ENCODE measurements at places on chromosomes 7 and 10. TPM values are rescaled to one million over a fixed set of nuclear protein-coding genes. Genes with fewer than 3 reads are reported as not detected.

Gene SUV39H2
- total RNA-seq, result 6.9 TPM

Gene OR9A2
- not detected for total RNA-seq

Gene TMEM213
- total RNA-seq, result not detected

Gene FGF8
- total RNA-seq, result not detected

Gene PAX4
- not detected for total RNA-seq

Gene CTTNBP2
- total RNA-seq, result 2.9 TPM

Gene FAM25G
- total RNA-seq, result not detected

DNA sequence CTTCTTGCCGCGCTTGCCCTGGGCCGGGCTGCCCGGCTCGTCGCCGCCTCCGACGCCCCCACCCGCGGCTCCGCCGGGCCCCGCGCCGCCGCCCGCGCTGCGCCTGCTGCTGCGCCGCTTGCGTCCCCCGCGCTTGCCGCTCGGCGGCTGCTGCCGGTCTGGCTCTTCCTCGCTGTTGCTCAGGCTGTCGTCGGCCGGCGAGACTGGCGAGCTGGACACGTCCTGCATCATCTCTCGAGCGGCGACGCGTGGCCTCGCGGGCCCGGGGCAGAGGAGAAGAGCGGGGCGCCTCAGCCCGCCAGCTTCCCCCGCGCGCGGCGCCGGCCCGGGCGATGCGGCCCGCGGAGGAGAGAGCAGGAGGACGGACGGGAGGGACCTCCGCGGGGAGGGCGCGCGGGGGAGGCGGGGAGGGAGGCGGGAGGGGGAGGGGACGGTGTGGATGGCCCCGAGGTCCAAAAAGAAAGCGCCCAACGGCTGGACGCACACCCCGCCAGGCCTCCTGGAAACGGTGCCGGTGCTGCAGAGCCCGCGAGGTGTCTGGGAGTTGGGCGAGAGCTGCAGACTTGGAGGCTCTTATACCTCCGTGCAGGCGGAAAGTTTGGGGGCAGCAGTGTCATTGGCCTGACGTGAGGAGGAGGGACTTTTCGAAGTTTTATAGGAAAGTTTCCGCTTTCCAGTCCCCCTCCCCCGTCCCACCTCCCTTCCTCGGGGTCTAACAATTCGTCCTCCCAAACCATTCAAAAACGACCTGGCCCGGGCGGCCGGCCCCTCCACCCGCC, at the start of gene TWIST1:
TSS of gene TWIST1 (minus strand) at position 546 of the 779 bp plus-strand sequence. CDS start at position 231, 315 bp downstream.
- peak; percentile 97 for DNase-seq

DNA sequence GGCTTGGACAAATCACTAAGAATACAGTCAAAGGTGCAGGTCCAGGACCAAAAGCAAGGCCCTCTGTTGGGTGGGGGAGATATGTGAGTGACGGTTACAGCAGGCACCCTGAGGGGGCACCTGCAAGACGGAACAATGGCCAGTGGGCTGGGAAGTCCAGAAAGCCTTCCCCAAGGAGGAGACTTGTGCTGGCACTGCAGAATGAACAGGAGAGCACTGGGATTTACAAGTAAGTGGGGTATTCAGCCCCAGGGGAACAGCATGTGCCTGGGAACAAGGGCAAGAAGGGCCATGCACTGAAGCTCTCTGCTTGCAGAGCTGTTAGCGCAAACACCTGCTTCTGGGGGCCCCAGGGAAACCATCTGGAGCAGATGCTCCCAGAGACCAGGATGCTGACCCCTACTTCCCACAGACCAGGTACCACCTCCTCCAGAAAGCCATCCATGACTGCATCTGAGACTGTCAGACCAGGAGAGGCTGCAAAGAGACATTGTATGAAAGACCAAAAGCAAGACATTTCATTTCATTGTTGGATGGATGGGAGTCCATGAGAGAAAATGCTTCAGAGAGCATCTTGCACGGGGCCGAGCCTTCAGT, 24.6 kb upstream of the ZMIZ1 start:
- peak; percentile 13 for DNase-seq

GRCh38 chr7:27173956-27174873, at the start of gene HOXA10:
HOXA10 (minus strand) TSS chr7:27174320; CDS start chr7:27174306, 14 bp downstream.
- peak; percentile 90 for DNase-seq

GRCh38 chr10:59283456-59284091, 78.8 kb downstream of the FAM13C start:
- no peak for DNase-seq

DNA sequence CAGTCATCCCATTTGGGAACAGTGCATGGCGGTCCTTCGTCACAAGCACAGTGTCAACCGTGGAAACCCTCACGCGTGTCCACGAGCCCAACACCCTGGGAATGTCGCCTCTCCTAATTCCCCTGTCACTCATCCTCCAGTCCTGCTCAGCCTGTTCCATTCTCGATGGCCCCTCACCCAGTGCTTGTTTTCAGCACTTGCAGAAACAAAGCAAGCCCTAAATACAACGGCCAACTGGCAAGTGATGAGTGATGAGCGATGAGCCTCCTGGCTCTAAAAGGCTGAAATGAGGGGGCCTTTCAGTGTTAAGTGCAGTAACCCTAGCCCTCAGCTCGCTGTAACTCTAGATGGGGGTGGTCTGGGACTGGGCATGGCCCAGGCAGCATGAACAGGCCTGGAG, 22.6 kb downstream of the NKX2-3 start:
- no peak for DNase-seq

GRCh38 chr10:32061440-32061839, 5.2 kb upstream of the KIF5B start:
- DNase-seq, result no peak

GRCh38 chr7:28347475-28348318, 64.6 kb upstream of the CREB5 start:
- peak; percentile 88 for DNase-seq

DNA sequence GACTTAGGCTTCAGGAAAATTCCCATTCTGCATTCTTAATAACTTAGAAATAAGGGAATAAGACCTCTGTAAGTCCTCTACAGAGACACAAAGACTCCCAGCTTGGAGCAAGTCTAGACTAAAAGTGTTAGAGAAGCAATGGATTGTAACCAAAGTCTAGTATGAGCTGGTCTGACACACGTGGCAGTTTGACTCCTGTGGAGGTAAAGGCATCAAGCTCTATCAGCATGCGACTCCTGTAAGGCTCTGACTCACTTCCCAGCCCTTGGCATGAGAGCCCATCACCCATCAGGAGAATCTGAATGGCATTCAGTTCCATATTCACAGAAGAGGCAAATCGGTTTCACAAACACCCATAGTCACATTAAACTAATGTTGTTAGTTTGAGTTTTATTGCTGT, 4.4 kb upstream of the VSTM4 start:
- no peak for DNase-seq

DNA sequence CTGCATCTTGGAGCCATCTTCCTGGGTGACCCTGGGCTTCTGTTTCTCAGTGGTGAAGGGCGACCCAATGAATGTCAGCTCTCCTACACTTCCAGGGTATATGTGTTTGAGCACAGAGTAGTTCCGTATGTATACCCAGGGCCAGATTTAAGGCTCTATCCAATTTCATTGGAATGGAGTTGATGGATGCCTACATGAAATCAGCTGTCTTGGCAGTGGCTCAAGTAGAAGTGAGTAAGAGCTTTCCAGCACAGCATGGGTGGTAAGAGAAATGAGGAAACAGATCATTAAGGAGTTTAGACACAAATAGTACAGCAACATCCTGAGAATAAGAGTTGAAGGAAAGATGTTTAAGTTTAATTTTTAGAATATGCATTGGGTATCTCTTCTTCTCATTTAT, 433.0 kb downstream of the PAXIP1 start:
- no peak for DNase-seq

DNA sequence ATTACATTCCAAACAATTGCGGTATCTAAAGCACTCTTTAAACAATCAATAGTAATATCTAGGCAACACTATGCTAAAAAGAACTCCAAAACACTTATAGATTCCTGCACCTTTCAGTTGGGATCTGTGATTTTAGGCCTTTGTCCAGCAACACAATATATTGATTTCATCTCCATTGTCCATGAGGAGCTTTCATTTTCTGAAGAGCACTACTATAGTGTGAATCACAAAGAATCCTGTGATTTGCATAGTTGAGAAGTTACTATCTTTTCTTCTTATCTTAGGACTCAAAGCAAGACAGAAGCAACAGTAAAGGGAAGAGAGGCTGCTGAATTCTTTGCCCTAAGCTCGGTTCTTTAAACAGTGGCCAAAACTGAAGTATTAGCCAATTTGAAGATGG, 846.8 kb downstream of the IPMK start:
- no peak for DNase-seq

- no peak for DNase-seq
Observed at GRCh38 chr7:37150856-37151255, 297.8 kb downstream of the ELMO1 start.

DNA sequence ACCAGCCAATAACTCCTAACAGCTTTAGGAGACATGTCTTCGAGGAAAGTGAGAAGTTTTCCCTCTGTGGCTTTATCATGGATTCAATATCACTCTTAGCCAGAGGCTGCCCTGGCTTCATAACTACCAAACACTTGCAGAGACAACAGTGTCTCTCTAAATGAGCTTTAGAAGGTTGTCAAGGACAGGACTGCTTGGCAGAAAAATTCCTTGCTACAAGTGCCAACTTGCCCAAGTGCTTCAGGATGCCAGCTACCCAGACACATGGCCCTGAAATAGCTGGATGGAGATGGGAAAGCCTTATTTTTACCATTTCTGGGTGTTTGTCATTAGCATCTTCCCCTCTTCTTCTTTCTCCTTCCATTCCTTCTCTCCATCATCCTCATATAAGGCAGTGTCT, 137.1 kb upstream of the MDFIC start:
- no peak for DNase-seq

Data from osteoblast (primary cell).